ENCODE measurements at places on chromosomes 6 and 20. TPM values are rescaled to one million over a fixed set of nuclear protein-coding genes. Genes with fewer than 3 reads are reported as not detected.

Gene SIRPB2
- 0.51 TPM for total RNA-seq

DNA sequence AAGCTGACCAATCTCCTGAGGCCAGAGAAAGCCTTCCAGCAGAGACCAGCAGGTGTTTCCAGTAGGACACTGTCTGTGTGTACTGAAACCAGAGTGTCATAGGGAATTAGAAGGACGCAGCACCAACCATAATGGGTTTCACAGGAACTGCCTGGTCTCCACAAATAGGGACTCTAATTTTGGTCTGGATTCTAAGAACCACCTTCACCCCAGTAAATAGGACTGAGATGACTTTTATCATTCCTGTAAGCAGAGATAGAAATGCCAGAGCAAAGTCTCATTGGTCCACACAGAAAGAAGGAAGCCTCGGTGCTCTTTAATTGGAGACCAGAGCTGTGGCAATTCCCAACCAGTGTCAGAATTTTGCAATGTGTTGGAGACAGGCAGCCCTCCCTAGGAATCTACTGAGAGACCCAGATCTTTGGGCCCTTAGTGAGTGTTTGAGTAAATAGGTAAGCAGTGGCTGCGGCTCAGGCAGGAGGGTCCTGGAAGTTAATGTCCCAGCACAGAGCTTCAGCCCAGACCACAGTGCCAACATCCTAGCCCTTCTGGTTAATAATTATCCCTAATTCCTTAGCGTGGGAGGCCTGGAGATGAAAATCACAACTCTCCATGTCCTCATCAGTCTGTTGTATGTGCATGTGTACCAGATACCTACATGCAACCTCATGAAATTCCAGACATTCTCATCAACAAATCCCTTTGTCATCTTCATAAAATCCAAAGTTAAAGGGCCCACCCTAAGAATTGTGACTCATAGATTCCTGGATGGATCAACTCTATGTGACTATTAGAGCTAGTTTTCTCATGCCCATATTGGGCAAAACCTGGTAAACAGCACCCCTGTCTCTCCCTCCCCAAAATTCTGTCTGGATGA, 81.2 kb downstream of the UNC5CL start:
- no peak for DNase-seq

DNA sequence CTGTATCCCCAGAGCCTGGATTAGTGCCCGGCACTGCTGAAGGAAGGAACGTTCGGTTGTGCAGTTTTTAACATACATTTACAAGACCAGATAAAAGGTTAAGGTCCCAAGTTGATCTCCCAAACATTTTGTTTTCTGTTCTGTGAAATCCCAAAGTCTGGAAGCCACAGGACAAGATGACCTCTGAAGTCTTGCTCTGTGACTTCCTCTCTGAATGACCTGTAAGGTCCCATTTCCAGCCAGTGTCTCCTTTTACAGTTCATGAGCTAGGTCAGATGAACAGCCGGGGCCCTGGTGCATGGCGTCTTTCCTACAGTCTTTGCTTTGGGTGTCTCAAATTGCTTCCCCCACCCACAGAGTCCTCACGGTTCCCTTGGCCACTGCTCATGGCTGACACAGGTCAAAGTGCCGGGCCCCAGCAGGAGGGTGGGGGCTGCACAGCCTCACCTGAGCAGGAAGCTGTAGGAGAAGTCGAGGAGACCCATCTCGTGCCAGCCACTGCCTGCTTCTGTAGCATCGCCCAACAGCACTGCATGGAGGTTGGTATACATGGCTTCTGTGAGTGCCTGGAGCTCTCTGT, 24.0 kb downstream of the PTGIS start:
- no peak for DNase-seq

DNA sequence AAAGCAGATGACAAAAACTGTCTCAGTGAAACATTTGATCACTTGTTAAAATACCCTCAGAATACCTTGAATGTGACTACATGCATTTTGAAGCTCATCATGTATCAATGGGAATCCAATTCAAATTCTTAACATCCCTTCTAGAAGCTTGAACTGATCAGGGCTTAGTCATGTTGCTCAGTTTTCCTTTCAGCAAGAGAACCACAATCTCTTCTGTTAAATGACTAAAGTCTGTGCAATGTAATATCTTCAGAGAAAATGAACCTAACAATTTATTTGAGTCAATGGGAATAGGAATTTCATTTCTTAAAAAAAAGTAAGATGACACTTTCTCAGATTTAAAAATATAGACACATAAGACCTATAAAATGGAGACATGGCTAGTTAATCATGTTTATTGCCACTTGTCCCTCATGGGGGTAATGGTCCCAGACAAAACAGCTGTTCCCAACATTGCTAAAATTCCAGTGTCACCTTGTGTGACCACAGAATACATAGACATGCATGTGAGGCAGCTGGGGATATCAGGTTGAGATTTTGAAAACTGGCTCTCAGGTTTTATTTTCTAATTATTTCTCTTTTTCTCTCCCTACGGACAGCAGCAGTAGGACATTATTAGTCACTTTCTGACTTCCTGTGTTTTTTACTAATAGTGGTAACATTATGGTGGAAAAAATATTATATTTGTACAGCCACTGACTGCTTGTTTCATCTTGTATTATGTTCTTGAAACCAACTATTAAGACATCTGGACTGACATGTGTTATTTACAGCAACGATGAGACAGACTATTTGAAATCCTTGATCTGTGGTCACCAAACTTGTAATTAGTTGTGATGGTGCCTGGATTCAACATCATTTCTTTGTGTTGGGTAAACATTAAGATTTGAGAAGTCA, 192.5 kb downstream of the COL9A1 start:
- DNase-seq, result no peak

Gene BPI
- 0.21 TPM for total RNA-seq

Gene PBOV1
- not detected for total RNA-seq

DNA sequence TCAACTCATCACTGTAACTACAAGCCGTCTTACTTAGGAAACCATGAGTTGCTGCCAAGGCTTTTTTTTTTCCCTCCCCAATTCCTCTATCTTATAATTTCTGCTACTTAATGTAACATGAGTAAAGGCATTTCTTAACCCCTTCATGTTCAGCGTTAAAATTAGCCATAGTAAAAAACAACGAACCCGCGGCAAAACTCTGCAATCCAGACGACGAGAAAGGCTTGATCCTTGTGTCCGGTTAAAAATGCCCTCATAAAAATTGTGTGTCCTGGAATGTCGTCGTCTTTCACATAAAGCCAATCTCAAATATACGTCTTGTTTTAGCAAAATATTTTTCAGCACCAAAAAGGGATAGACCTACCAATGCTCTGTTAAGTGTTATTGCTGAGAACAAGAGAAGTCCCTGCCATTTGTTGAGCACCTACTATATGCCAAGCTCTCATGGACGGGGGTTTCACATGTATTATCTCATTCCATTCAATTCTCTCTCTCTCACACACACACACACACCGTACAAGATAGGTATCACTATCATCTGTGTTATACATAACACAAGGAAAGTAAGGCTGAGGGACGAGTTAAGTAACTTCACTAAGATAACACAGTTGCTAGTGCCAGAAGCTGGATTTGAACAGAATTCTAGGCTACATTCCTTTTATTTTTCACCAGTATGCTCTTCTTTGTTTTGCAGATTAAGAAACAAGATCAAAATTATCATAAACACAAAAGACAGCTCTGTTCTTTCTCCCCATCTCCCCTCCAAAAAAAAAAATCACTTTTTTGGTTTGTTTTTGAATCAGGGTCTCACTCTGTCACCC, 683 bp upstream of the ARHGAP18 start:
- DNase-seq, result no peak

DNA sequence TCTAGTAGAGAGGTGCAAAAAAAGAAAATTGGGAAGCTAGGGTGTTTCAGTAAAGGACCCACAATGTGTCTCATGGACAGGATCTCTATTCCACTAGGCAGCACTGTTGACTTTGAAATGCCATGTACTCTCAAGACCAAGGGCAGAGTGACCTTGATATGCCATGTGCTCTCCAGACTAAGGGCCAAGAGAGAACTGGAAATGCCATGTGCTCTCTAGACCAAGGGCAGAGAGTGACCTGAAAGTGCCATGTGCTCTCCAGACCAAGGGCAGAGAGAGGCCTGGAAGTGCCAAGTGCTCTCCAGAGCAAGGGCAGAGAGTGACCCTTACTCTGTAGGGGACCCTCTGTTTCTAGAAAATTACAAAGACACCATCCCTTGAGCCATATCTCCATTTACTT, 49.3 kb upstream of the HTR1B start:
- DNase-seq, result no peak

Gene NHLRC1
- 3.2 TPM for total RNA-seq

GRCh38 chr6:148235446-148235845, 107.2 kb upstream of the SASH1 start:
- no peak for DNase-seq

Gene SRXN1
- 13.2 TPM for total RNA-seq

Gene ZBTB2
- total RNA-seq, result 5.8 TPM

Gene PAK5
- total RNA-seq, result 0.10 TPM

- no peak for DNase-seq
These were observed 8.9 kb upstream of the PKIG start for GRCh38 chr20:44573501-44573869.

- DNase-seq, result no peak
These were observed 17.4 kb upstream of the RAB32 start for GRCh38 chr6:146526192-146526591.

Gene NKX2-2
- total RNA-seq, result 0.21 TPM

DNA sequence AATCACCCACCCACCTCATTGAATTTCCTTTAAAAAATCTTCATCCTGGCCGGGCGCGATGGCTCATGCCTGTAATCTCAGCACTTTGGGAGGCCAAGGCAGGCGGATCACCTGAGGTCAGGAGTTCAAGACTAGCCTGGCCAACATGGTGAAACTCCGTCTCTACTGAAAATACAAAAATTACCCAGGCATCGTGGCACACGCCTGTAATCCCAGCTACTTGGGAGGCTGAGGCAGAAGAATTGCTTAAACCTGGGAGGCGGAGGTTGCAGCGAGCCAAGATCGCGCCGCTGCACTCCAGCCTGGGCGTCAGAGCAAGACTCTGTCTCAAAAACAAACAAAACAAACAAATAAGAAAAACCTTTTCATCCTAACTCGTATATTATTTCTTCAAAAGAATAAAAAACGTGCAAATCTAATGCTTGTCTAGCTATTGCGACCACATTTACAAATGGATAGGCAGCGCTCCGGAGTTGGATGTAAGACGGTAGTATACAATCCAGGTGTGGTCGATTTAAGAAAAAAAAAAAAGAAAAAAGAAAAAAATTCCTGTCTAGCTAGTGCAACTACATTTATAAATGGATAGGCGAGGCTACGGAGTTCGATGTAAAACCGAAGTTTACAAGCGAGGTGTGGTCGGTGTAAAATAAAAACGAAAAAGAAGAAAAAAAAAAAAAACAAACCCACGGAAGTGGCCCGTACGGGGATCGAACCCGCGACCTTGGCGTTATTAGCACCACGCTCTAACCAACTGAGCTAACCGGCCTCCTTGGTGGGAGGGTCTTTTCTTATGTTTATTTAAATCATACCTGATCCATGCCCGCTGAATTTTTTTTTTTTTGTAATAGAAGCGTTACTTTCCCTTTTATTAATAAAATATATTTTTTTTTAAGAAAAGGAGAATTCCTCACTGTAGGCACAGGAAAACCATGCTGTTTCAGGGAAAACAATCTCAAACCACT, 70.7 kb upstream of the PRSS16 start:
- DNase-seq, result peak; percentile 90

DNA sequence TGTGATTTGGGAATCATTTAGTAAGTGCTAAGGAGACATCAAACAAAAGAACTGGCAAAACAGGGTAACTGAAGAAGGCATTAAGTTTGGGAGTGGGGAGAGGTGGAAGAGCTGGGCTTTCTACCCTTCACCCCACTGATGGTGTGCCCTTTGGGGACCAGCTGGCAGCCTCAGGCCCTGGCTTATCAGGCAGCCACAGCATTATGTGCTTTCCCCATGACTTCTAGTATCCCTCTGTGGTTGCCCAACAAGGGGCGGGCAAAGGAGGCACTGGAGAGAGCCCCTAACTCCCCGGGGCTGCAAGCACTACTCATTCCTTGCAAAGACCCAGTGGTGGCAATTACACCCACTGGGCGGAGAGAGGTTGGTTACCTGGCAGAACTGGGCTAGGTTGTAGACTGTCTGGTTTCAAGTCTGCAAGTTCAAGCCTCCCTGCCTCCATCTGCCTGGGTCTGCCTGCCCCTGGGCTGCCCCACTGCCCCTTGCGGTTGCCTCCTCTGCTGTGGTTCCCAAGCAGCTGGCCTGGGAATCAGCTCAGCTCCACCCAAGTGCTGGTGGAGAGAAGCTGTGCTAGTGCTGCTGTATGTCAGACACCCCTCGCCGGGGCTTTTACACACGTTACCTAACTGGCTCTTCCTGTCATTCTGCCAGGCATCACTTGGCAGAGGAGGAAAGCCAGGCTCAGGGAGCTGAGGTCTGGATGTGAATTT, 29.9 kb downstream of the KCNK5 start:
- DNase-seq, result no peak

DNA sequence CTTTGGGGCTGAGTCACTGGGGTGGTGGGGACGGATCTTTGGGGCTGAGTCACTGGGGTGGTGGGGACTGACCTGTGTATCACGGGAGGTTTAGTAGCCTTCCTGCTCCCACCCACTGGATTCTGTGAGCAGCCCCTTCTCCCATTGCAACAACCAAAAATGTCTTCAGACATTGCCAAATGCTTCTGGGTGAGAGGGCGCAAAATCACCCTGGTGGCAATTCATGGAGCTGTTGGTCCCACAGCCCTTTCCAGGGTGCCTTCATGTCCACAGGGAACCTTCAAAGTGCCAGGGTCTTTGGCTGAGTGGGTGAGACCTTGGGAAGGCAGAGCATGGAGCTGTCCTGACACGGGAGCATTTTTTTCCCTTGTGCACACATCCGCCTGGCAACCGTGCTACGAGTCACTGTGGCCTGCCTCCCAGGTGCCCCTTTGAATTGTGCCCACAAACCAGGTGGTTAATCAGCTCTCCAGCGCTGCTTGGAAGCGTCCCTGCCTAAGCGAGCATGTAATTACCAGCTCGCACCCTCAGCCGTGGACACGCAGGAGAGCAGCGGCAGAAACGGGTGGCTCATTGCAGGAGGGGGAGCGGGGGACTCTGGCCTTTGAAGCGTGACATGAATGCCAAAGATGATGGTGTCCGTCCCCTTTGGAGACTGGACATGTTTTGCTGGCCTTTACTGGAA, 27.4 kb upstream of the APCDD1L start:
- no peak for DNase-seq

DNA sequence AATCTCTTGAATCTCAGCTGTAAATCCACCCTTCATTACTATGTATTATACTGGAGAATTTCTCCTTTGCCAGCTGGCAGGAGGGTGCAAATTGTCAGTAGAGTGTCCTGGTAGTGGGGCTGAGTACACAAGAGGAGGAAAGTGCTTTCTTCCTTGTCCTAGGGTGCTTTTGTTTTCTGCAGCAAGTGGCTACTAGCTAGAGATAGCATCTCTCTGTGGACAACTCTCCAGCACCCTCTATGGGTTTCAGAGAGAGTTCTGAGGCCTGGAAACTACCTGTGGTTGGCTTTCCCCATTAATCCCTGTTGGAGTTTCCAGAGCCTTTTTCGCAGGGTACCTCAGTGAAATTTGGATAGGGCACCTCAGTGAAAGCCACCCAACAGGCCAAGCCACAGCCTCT, 422.5 kb upstream of the RGS17 start:
- DNase-seq, result no peak
